Inflammatory macrophage treated with lipopolysaccharide for 1 hour (primary cell): ENCODE measurements at places on chromosomes 12 and 14.

DNA sequence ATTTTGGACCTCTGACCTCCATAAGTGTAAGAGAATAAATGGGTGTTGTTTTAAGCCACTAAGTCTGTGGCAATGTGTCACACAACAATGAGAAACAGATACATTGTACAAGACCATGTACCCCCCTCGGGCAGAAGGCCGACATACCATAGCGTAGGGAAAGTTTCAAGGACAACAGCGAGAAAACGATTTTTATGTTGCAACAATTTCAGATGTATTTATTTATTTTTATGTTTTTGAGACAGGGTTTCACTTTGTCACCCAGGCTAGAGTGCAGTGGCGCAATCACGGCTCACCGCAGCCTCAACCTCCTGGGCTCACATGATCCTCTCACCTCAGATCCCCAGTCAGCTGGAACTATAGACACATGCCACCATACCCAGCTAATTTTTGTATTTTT is 136.4 kb upstream of the NCOR2 start:
- no peak for DNase-seq

DNA sequence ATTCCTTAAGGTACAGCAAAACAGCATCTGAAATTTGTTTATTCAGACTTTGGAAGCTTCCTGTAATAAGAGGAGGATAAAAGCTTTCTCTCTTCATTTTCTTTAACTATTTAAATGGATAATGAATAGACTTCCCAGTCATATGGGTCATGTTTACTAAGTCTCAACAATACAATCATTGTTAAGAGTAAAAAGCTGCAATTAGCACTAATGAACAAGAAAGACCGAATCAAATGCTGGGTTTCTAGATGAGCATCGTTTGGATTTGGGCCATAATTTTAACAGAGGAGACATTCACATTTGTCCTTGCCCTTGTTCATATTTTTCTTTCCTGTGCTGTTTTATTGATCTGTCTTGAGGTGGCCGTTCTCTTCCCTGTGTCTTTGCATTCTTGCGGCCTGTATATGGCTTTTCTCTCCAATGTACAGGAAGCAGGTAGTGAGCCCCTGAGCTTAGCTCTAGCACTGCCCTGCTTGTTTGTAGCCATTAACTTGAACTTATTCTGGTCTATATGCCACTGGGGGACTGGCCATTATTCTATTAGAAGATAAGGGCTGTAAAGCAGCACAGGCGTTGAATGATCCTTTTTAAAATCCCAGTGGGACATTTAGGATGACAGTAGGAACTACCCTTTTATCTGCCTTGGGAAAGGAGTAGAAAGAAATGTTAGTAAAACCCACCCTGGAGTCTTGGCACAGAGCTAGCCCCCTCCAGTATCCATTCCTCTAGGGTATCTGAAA is 34.6 kb downstream of the ABHD12B start:
- DNase-seq = no peak

- DNase-seq = no peak
Observed at GRCh38 chr14:39099748-39100147, 3.3 kb downstream of the SEC23A start.

GRCh38 chr12:67534681-67535080 is 113.9 kb upstream of the DYRK2 start:
- no peak for DNase-seq

- no peak for DNase-seq
Observed at GRCh38 chr12:12207746-12208145, 59.1 kb downstream of the LRP6 start.
